SK-N-SH (cell line): ENCODE measurements at places on chromosomes 7 and 10. TPM values are rescaled to one million over a fixed set of nuclear protein-coding genes. Genes with fewer than 3 reads are reported as not detected.

DNA sequence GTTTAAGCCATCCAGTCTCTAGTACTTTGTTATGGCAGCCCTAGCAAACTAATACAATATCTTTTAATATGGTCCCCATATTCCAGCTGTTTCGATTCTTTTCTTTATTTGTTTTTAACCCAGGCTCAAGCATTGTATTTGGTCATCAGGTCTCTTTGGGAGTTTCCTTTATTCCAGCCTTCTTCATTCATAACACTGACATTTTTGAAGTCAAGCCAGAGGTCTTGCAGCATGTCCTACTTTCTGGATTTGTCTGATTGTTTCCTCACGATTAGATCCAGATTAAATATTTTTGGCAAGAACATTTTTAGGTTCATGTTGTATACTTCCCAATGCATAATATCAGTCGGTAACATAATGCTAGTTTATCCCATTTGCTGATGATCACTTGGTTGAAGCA is 11.8 kb downstream of the SLC25A13 start:
- DNase-seq: no peak

DNA sequence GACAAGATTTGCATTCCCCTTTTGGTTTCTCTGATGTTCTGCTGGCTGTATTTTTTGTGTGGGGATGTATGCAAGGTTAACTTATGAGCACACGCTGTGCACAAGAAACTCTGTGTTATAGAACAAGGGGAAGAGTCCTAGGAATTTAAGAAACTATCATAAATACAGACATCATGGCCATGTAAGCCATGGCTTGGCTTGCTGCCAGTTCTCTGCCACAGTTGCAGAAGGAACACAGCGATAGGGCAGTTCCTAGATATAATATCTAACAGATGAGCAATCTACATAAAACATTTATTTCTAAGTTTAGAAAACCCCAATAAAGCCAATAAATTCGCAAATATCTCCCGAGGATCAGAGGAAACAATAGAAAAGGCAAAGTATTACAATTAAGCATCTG is 153.3 kb downstream of the LRRTM3 start:
- peak; percentile 4 for DNase-seq

The FXYD4 gene
- not detected in 2 replicates for polyA plus RNA-seq

GRCh38 chr7:2472739-2473138 is 3.5 kb downstream of the GRIFIN start:
- DNase-seq: peak; percentile 23

The STYXL1 gene
- polyA plus RNA-seq: 86.6 and 89.4 TPM in 2 replicates
